ENCODE measurements at places on chromosomes 5 and 9. TPM values are rescaled to one million over a fixed set of nuclear protein-coding genes. Genes with fewer than 3 reads are reported as not detected.
A peak's percentile ranks its signal among the peaks of the same experiment; 100 is the strongest.

DNA sequence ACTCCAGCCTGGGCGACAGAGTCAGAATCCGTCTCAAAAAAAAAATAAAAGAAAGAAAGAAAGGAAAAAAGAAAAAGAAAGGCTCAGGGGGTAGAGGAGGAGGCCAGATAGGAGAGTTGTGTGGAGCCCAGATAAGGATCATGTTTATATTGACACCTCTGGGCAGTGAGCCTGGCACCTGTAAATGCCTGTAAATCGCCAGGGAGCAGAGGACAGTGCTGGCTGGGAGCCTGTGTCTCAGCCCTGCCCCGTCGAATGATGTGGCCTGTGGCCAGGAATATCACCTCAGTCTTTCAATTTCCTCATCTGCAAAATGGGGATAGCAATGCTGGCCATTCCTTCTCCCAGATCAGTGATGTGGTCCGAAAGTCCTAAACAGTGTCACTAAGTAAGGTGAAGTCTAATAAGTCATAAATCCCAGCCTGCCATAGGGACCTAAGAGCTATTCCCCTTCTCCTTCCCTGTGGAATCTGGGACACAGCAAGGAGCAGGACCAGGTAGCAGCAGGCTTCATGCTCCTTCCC is 10.3 kb upstream of the ABO start:
- no peak for ATAC-seq

DNA sequence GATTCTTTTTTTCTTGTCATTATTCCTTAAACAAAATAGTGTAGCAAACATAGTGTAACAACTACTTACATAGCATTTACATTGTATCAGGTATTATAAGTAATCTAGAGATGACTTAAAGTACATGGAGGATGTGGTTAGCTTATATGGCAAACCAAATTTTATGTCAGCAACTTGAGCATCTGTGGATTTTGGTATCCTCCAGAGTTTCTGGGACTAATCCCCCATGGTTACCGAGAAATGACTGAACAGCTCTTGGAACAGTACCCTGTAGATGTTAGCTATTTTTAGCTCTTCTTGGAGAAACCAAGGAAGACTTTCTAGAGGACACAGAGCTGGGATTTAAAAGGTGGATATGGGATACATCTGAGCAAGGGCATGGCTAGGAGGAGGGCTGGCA is 157.6 kb upstream of the KLF4 start:
- ATAC-seq = no peak

- peak; percentile 55 for ATAC-seq
These were observed 113.7 kb downstream of the GABRB2 start for GRCh38 chr5:161432798-161433197.

Gene OGN
- total RNA-seq = 3.7 TPM

DNA sequence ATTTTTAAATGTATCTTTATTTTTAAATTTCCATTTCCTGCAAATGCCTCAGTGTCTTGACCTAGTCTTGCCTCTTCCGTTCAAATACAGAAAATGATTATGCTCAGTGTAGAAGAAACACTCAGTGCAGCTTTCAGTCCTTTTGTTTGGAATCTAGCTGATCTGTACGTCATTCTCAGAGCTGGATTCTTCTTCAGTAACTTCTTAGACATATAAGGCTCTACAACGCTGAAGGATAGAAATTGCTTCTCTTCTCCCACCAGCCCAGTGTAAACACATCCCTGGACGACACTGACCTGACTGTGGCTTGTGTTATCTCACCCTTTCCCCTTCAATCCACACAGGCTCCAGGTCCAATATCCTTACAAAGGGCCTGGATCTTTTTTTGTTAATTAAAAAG is 3.2 kb upstream of the ALDH1B1 start:
- ATAC-seq = no peak

Gene MEF2C
- 2.0 TPM for total RNA-seq

DNA sequence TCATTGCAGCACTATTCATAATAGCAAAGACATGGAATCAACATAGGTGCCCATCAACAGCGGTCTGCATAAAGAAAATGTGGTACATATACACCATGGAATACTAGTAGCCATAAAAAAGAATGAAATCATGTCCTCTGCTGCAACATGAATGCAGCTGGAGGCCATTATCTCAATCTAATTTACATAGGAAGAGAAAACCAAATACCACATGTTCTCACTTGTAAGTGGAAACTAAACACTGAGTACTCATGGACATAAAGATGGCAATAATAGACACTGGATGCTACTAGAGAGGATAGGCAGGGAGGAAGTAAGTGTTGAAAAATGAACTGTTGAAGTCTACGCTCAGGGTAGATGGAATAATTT is 203.9 kb upstream of the CDH9 start:
- ATAC-seq = peak; percentile 74

GRCh38 chr5:149434162-149435014 is 55.3 kb upstream of the IL17B start:
- ATAC-seq = peak; percentile 73
